Adipose tissue (tissue), 3 donors: ENCODE measurements at places on chromosomes 11 and 22. TPM values are rescaled to one million over a fixed set of nuclear protein-coding genes. Genes with fewer than 3 reads are reported as not detected.

The MOGAT2 gene
- polyA plus RNA-seq: 0.18 TPM

The SCGB1A1 gene
- 0.54 TPM for polyA plus RNA-seq

The TMEM109 gene
- 58.2 TPM for polyA plus RNA-seq

The INCENP gene
- 4.3 TPM for polyA plus RNA-seq

The APOBEC3F gene
- polyA plus RNA-seq: 1.7 TPM

The HIRA gene
- polyA plus RNA-seq: 17.6 TPM

The OR5L1 gene
- polyA plus RNA-seq: not detected

The OR4A16 gene
- not detected for polyA plus RNA-seq

The C11orf86 gene
- polyA plus RNA-seq: 0.45 TPM

The SLC22A6 gene
- not detected for polyA plus RNA-seq

The PYGM gene
- polyA plus RNA-seq: 3.2 TPM

The ABTB2 gene
- 1.1 TPM for polyA plus RNA-seq

The NLRP10 gene
- not detected for polyA plus RNA-seq

The USH1C gene
- 1.8 TPM for polyA plus RNA-seq

The MOV10L1 gene
- polyA plus RNA-seq: 0.92 TPM

The ZBED4 gene
- 4.3 TPM for polyA plus RNA-seq

The TTLL1 gene
- 7.9 TPM for polyA plus RNA-seq

The FXYD2 gene
- polyA plus RNA-seq: 379 TPM

The RASSF10 gene
- not detected for polyA plus RNA-seq

The KCTD14 gene
- polyA plus RNA-seq: 17.9 TPM

The MDK gene
- polyA plus RNA-seq: 18.6 TPM

The VSIG10L2 gene
- 0.13 TPM for polyA plus RNA-seq

The E2F8 gene
- 0.07 TPM for polyA plus RNA-seq

The OR8D4 gene
- not detected for polyA plus RNA-seq

The SCUBE1 gene
- 0.79 TPM for polyA plus RNA-seq

The CDCA5 gene
- polyA plus RNA-seq: 0.39 TPM

The SYTL2 gene
- 10.1 TPM for polyA plus RNA-seq

The FOSL1 gene
- 100 TPM for polyA plus RNA-seq

The UPK3A gene
- polyA plus RNA-seq: not detected

The C11orf24 gene
- polyA plus RNA-seq: 23.4 TPM

The KCNJ1 gene
- polyA plus RNA-seq: not detected

The LIN7C gene
- 10.1 TPM for polyA plus RNA-seq

The TMEM86A gene
- 1.5 TPM for polyA plus RNA-seq

The OPCML gene
- 0.01 TPM for polyA plus RNA-seq

The MFNG gene
- polyA plus RNA-seq: 20.5 TPM

The SLC29A2 gene
- polyA plus RNA-seq: 6.7 TPM

The CCDC116 gene
- 0.67 TPM for polyA plus RNA-seq

The SHANK3 gene
- 80.5 TPM for polyA plus RNA-seq

The NUP160 gene
- 15.3 TPM for polyA plus RNA-seq

The OR51B5 gene
- polyA plus RNA-seq: not detected

The KDM4D gene
- 0.20 TPM for polyA plus RNA-seq

The MMP3 gene
- 0.77 TPM for polyA plus RNA-seq

The STT3A gene
- 53.0 TPM for polyA plus RNA-seq

The ZNF215 gene
- polyA plus RNA-seq: 0.48 TPM

The KDELR3 gene
- 6.5 TPM for polyA plus RNA-seq

The KRTAP5-8 gene
- not detected for polyA plus RNA-seq

The PHOX2A gene
- polyA plus RNA-seq: not detected

The MS4A7 gene
- 2.0 TPM for polyA plus RNA-seq

The SLC22A12 gene
- polyA plus RNA-seq: 0.02 TPM

The RAB3IL1 gene
- polyA plus RNA-seq: 44.5 TPM

The GPR83 gene
- polyA plus RNA-seq: 0.01 TPM

The APOA1 gene
- 3.5 TPM for polyA plus RNA-seq

The TEX54 gene
- not detected for polyA plus RNA-seq
